H9 (cell line): ENCODE measurements at places on chromosomes 1 and 21. TPM values are rescaled to one million over a fixed set of nuclear protein-coding genes. Genes with fewer than 3 reads are reported as not detected.

GRCh38 chr21:22890656-22891055 lies 1892.4 kb downstream of the NCAM2 start:
- peaks cover 2% of the 10 kb centered on the region; the same call in 1 of the 2 replicates for H3K4me1 ChIP-seq
- H3K4me3 ChIP-seq = no peak overlapping the region
- no peak overlapping the region for H3K27ac ChIP-seq
- H3K27me3 ChIP-seq = no peaks in the 10 kb centered on the region
- no peaks in the 10 kb centered on the region for H3K36me3 ChIP-seq

- H3K4me3 ChIP-seq = no peak overlapping the region
- no peaks in the 10 kb centered on the region for H3K4me1 ChIP-seq
- H3K27ac ChIP-seq = no peak overlapping the region
- H3K36me3 ChIP-seq = no peaks in the 10 kb centered on the region
- no peak for DNase-seq
Measured at GRCh38 chr1:160451119-160451858, 50.9 kb downstream of the VANGL2 start.

DNA sequence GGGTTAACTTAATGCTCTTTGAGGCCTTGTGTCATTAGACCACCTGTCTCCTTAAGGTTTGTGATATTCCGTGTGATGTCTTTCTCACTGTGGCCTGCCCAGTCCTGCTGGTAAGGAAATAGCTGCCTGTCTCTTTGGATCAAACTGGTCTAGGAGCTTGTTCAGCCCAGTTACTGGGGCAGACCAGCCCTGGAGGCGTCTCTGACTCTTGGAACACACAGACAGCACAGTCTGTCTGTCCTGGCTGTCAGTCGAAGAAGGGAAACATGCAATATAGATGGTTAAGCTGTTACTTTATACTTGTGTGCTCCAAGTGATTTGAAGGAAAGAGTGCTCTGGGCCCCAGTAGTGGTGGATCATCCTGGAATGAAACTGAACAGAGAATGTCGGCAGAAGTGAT lies 20.4 kb downstream of the PBX1 start:
- DNase-seq = no peak
- peak overlapping the region; percentile 33; the same call in 1 of the 3 replicates for H3K4me3 ChIP-seq
- H3K4me1 ChIP-seq = peaks cover 18% of the 10 kb centered on the region
- peak overlapping the region; percentile 28 for H3K27ac ChIP-seq
- H3K27me3 ChIP-seq = no peaks in the 10 kb centered on the region

- 0 out of 2 replicates have a peak, but pooled peaks cover 2% of the 10 kb centered on the region for H3K4me1 ChIP-seq
- peak overlapping the region; percentile 55 for H3K4me3 ChIP-seq
- peak; percentile 90 for DNase-seq
- no peak overlapping the region for H3K27ac ChIP-seq
- peaks cover 44% of the 10 kb centered on the region for H3K27me3 ChIP-seq
- no peaks in the 10 kb centered on the region for H3K36me3 ChIP-seq
Measured at GRCh38 chr1:50978144-50978851, 8.3 kb downstream of the CDKN2C start.

DNA sequence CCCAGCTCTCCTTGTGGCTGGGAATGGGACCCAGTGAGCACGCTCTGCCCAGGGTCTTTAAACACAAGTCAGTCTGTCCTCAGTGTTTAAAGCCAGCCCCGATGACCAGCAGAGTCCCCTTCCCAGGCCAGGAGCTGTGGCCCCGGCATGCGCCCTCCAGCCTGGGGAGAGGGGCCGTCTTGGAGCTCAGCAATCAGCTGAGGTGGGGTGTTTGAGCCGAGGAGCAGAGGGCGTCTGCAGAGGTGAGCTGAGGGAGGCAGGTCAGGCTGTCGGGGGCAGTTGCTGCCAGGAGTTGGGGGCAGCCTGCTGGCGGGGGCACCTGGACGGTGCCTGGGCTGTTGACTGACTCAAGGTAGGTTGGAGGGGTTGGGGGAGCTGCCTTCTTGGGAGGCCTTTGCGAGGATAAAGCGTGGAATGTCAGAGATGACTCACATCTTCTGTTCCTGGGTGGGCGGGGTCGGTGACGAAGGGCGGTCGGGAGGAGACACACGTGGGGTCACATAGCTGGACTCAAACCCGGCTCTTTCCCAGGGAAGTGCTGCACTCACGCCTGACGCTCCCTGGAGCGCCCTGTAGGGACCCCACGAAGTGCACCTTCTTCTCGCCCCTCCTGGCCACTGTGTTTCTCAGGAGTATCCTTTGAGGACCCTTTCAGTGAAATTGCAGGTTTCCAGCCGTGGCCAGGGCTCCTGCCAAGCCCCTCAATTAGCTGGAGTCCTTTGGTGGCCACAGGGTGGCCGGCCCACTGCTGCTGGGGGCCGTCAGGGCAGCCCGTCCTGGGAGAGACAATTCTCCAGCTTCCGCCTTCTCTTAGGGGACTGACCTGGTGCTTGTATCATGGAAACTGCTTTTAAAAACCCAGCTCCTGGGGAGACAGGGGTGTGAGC lies 86.2 kb downstream of the SIK1 start:
- DNase-seq = no peak
- no peak overlapping the region for H3K27ac ChIP-seq
- H3K27me3 ChIP-seq = no peaks in the 10 kb centered on the region

DNA sequence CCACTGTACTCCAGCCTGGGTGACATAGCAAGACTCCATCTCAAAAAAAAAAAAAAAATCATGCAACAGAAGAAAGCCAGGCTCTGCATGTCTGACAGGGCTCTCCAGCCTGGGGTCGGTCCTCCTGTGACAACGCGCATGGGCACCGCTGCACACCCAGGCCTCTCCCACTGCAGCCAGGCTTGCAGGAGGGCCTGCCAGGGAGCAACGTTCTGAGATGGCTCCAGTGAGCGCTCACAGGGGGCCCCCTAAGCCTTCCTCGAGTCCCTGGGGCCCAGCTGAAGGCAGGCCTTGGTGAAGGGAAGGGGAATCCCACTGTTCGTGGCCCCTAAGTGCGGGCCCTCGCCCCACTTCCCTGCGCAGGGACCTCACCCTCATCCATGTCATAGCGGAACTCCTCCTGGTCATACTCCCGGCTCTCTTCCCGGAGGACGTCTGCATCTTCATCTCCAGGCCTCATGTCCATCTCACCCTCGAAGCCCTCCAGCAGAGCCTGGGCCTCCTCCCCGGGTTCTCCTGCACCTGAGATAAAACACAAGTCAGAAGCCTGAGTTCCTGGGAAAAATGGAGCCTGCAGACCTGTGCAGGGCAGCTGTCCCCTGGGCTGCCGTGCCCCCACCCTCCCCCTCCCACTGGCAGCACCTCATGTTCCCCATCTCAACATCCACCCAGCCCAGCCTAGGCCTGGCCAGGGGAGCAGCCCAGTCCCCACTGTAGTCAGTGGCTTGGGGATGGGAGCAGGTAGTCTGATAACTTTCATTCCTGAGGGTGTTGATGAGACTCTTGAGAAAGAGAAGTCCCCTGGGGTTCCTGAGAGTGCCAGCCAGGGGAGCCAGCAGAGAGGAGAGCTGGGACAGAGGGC lies 20.3 kb downstream of the RSPH1 start:
- no peaks in the 10 kb centered on the region for H3K36me3 ChIP-seq
- H3K27ac ChIP-seq = no peak overlapping the region
- no peaks in the 10 kb centered on the region for H3K27me3 ChIP-seq
- DNase-seq = no peak
- no peak overlapping the region for H3K4me3 ChIP-seq
- peaks cover 7% of the 10 kb centered on the region; the same call in 1 of the 2 replicates for H3K4me1 ChIP-seq

- no peak overlapping the region for H3K4me3 ChIP-seq
- H3K27me3 ChIP-seq = no peaks in the 10 kb centered on the region
- H3K36me3 ChIP-seq = peaks cover 12% of the 10 kb centered on the region; the same call in 2 of the 3 replicates
- H3K27ac ChIP-seq = no peak overlapping the region
Measured at GRCh38 chr1:33661811-33662454, 189.5 kb downstream of the ZSCAN20 start.

DNA sequence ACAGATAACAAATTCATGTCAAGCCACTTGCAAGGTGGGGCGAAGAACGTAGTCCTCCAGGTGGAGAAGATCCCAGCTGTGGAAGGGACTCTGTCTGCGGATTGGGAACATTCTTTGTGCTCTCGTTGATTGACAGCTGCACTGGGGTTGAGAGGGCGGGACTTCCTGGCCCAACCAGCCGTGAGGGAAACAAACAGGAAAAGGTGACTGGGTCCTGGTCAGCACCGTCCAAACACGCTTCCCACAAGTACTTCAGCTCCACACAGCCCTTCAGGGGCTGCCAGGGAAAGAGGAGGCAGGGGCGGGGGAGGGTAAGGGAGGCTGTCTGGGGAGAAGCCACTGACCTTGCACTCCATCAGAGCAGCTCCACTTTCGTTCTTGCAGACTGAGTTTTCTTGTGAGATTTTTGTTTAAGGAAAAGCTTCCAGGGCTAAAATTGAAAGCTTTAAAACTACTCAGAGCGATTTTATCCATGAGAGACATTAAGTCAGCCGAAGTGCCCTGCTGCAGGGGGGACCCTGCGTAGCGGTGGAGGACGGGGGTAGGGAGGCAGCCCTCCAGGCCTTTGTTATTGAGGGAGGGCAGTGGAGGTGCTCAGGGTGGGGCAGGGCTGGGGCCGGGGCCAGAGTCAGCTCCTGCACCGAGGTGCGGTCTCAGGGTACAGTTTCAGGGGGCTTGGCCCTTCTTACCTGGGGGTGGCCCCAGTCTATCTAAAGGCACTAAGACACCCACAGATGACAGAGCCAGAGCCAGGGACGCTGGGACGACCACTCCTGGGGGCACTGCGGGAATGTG lies 21.6 kb upstream of the STUM start:
- H3K4me1 ChIP-seq = no peaks in the 10 kb centered on the region
- H3K4me3 ChIP-seq = no peak overlapping the region
- no peaks in the 10 kb centered on the region for H3K36me3 ChIP-seq
- H3K27me3 ChIP-seq = no peaks in the 10 kb centered on the region

- no peaks in the 10 kb centered on the region for H3K4me1 ChIP-seq
- H3K27me3 ChIP-seq = no peaks in the 10 kb centered on the region
- no peaks in the 10 kb centered on the region for H3K36me3 ChIP-seq
- no peak for DNase-seq
- no peak overlapping the region for H3K4me3 ChIP-seq
- no peak overlapping the region for H3K27ac ChIP-seq
Measured at GRCh38 chr1:227459977-227460376, 103.4 kb upstream of the ZNF678 start.

DNA sequence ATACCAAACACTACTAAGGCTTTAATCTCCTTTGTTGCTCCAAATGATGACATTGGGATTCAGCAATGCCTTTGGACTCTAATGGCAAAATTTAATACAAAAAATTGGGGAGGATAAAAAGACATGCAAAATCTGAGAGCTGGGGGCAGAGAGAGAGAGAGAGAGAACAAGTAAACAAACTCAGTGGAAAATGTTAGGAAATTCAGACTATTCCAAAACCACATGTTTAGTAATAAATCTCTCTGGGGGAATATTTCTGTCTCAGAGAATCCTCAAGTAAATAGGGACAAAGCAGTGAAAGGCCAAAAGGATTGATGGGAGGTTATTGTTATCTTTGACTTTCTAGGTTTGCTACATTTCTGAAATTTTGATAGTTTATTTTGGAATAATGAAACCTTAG lies 65.7 kb downstream of the PLA2G4A start:
- H3K4me3 ChIP-seq = no peak overlapping the region
- no peak for DNase-seq
- H3K27ac ChIP-seq = no peak overlapping the region
- no peaks in the 10 kb centered on the region for H3K27me3 ChIP-seq
- H3K36me3 ChIP-seq = no peaks in the 10 kb centered on the region

DNA sequence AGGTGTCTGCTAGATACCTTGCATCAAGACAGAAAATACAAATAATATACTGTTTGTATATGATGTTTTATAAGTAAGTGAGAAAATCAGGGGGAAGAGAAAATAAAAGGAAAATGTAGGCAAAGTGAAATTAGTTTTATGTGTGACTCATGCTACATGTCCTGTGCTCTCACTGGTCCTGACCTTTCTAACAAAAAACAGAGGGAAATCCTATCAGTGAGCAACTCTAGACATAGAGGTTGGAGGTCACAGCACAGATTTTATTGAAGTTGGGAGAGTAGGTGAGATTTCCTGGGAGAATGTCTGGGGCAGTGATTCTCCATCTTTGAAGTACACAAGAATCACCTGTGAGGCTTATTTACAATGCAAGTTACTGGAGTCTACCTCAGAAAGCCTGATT lies 9.5 kb downstream of the SCCPDH start:
- H3K27ac ChIP-seq = no peak overlapping the region
- H3K4me1 ChIP-seq = no peaks in the 10 kb centered on the region
- H3K27me3 ChIP-seq = no peaks in the 10 kb centered on the region
- H3K36me3 ChIP-seq = peaks cover 61% of the 10 kb centered on the region

DNA sequence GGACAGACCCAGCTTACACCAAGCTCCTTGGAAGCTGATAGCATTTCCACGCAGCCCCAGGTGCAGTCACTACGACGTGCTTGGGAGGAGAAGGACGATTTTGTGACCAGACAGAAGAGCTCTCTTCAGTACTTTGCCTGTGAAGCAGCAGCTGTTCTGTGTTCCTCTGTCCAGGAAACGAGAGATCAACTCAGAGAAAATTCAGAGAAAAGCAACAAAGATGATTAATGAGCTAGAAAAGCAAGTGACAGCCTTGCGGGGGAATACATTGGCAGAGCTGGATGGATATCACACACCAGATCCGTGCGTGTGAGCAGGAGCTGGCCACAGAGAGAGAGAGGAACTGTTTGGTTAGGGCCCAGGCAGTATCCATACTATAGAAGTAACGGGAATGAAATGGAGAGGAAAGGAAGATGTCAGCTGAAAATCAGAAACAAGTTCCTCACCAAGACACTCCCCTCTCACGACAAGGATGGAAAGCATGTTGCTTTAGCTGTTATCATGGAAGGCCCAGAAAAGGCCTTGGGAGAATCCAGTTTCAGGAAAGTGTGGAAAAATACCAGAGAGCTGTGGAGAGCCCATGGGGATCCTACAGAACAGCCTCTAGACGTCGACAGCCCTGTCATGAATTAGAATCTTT lies 106.2 kb downstream of the TOMM20 start:
- no peaks in the 10 kb centered on the region; the same call in 1 of the 2 replicates for H3K27me3 ChIP-seq
- no peak overlapping the region for H3K27ac ChIP-seq
- DNase-seq = no peak
- no peak overlapping the region for H3K4me3 ChIP-seq
- no peaks in the 10 kb centered on the region; the same call in 1 of the 2 replicates for H3K4me1 ChIP-seq

The LCE4A gene
- not detected in 2 replicates for total RNA-seq

The TENT5C gene
- total RNA-seq = 0.18 and 0.37 TPM in 2 replicates

The UBIAD1 gene
- 30.2 and 31.8 TPM in 2 replicates for total RNA-seq

The LEFTY1 gene
- total RNA-seq = 102 and 107 TPM in 2 replicates

The PNRC2 gene
- 86.0 and 87.6 TPM in 2 replicates for total RNA-seq

The RGS13 gene
- total RNA-seq = not detected in 2 replicates
